ENCODE measurements at places on chromosomes 2 and 18. TPM values are rescaled to one million over a fixed set of nuclear protein-coding genes. Genes with fewer than 3 reads are reported as not detected.

Gene SPATA3
- total RNA-seq, result not detected

Gene CRACDL
- total RNA-seq, result not detected

Gene PTPRN
- 9.0 TPM for total RNA-seq

Gene ERFE
- 0.82 TPM for total RNA-seq

Measured in smooth muscle cell of the coronary artery (primary cell).